ENCODE measurements at places on chromosomes 7 and 10.

DNA sequence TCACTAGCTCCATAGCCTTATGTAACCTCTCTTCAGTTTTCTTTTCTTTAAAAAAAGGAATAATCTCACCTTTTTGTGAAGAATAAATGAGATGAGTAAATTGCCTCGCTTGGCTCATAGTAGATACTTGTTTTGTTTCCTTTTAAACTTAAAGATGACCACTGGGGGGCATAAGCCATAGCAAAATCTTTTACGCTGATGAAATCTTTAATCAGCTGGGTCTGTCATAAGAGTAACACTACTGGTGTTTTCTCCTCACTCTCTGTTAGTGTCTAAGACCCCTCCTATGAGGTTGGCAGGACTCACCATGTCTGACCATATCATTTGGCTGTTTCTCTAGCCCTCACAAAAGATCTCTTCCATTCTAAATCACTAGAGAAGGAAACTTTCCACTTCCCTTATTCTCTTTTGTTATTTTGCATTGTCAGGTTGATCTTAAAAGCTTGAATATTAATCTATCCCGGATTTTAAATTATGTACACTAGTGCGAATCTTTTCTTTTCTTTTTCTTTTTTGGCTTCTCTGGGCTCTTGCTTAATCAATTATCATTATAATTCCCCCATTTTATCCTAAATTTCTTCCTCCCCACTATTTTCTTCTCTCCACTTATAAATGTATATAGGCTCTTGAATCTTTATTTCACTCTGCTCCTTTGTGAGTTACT is 12.5 kb downstream of the STAG3 start:
- DNase-seq: no peak

- DNase-seq: no peak
Measured at GRCh38 chr7:65892161-65892560, 19.3 kb downstream of the VKORC1L1 start.

DNA sequence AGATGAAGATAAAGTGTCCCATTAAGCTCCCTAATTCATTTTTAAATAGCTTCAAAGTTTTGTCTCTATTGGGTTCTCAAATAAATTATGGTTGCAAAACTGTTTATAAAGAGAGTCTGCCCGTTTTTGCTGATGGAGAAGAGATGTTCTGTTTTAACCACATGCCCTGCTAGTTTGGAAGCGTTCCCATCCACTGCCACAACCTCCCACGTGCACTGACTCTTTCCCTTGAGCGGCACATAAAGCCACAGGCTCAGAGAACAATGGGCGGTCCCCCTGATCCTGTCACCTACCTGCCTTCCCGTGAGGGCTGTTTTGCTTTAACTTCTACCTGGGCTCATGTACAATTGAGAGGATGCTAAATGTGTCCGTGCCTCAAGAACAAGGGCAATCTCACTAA is 65.5 kb downstream of the CPVL start:
- no peak for DNase-seq

DNA sequence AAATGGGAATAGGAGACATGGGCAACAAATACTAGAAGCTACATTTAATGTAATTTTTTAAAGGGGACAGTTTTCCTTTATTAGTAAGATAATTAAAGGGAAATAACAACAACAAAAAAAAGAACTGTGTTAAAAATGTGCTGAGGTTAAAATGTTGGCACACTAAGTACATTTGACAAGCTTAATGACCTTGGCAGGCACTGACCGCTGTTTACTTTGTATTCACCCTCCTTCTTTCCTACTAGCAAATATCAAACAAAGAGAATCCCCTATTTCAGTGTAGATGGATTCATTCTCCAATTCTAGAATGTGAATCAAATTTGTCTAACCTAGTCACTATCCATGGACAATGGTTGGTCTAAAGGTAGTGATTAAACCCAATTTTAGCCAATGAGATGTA is 77.5 kb upstream of the TOMM7 start:
- no peak for DNase-seq

- DNase-seq: no peak
Measured at GRCh38 chr10:129133856-129134255, 333.2 kb upstream of the MGMT start.

DNA sequence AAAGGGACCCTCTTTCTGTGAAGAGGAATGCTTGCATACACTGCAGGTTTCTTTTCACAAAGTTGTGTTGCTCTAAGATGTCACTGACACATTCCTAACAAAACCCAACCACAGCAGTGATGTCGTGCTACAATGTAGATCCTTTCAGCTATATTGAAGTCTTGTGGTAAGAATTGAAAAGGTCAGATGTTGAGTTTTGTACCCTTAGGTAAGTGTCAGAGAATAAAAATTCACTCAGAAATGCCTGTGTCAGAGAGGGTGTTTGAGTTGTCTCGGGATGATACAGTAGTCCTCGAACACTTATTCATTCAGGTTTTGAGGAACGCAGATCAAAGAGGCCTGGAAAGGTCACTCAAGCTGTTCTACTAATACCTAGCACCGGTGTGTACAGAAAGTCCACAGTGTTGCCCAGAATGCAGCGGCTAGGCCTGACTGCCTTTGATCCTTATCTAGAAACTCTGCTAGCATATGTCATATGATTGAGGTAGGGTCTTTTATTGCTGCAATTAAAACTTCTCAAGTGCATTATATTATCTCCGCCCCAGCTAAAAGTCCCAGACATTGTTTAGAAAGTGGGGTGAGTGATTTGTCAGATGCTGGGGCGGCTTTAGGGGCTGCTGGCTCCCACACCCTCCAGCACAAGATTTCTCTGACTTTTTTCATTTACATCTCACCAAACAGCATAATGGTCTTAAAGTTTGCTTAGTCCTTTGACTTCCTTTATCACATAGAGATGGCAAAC is 26.0 kb downstream of the RNF32 start:
- no peak for DNase-seq

DNA sequence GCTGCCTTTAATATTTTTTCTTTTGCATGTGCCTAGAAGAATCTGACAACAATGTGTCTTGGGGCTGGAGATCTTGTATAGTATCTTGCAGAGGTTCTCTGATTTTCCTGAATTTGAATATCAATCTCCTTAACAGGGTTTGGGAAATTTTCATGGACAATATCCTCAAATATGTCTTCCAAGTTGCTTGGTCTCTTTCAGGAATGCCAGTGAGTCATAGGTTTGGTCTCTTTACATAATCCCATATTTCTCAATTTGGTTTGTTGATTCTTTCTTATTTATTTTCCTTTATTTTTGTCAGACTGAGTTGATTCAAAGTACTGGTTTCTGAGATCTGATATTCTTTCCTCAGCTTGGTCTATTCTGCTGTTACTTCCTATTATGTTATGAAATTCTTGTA is 208.7 kb upstream of the GLI3 start:
- DNase-seq: no peak

Measured in activated CD4-positive, CD25-positive, alpha-beta regulatory T cell (primary cell).